Stimulated activated CD8-positive, alpha-beta memory T cell treated with anti-CD3 and anti-CD28 coated beads, Interleukin-12 subunit alpha, Interleukin-12 subunit beta, amount 100 ng/mL, for 1 hour (primary cell): ENCODE measurements at places on chromosomes 1 and 21.

DNA sequence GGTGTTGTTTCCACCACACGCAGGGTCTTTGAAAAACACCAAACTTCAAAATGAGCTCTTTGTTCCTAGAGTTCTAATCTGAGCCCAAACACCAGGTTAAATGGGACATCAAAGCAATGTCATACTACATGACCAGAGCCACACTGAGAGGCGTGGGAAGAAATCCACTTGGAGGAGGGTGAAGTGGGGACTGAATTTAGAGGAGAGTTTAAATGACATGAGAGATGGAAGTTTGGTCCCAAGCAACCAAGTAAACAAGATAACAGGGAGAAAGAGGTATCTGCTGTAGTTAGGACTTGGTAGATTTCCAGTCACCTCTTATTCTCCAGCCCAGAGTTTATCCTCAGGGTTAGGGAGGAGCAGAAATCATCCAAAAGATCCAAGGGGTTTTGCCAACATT is 290.9 kb upstream of the FAM78B start:
- no peak for DNase-seq

- no peak for DNase-seq
Observed at GRCh38 chr21:35770101-35770945, 290.0 kb downstream of the SETD4 start.

- DNase-seq: no peak
Observed at GRCh38 chr1:177355575-177355974, 184.8 kb downstream of the BRINP2 start.

- DNase-seq: no peak
Observed at GRCh38 chr1:209583408-209583807, at the start of gene CAMK1G. CAMK1G (plus strand) TSS chr1:209583714; CDS start chr1:209594984, 11,270 bp downstream.

- no peak for DNase-seq
Observed at GRCh38 chr1:54989473-54989872, 9.0 kb downstream of the TMEM61 start.

GRCh38 chr1:67815303-67816094 is 17.8 kb downstream of the GNG12 start:
- no peak for DNase-seq

DNA sequence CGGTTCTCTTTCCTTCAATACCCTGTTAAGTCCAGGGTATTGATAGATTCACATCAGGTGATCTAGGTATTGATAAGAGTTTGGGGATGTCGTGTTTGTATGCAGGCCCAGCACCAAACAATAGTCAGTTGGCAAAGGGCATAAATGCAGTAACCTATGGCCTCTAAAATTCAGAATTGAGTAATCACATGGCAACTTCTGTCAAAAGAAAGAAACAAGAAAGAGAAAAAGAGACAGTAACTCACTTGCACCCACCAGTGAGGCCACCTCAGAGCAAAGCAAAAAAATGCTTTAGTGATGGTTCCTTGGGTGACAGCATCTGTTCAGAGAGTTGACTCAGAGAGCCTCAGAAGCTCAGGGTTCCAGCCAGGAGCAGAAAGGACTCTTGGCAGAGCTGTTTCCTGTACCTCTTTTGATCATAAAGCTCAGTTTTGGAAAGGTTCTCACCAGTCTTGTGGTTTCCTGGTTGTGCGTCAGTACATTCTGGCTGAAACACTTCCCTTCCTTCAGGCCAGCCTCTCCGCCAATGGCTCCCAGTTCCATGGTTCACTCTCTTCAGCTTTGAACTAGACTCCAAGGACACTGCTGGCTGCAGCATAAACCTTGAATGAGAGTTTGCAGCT is 70.1 kb upstream of the GORAB start:
- DNase-seq: no peak

DNA sequence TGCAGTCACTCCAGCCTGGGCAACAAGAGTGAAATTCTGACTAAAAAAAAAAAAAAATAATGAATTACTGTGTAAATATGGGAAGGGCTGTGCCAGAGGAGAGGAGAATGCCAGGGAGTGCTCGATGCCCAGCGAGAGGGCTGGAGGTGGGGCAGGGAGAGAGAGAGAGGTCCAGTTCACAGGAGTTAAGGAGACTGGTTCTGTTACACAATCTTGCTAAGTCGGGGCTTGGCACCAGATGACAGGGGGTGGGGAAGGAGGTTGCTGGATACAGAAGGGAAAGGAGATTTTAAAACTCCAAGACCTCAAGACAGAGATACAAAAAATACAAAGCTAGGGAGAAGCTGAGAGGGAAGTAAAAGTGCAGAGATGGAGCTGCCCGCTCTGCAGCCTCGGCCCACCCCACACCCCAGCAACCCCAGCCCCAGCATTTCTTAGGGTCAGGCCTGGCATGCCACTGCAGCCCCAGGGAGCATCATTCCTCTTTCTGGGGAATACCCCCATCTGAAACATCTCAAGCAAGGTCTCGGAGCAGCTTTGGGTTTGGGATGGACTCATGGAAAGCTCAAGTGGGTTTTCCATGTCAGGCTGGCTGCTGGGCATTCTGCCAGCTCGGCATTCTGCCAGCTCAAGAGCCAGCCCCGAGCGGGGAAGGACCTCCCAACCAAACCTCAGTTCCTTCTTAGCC is 991 bp downstream of the SELENBP1 start:
- DNase-seq: no peak

- DNase-seq: no peak
Observed at GRCh38 chr1:35646043-35646442, 4.7 kb upstream of the PSMB2 start.

DNA sequence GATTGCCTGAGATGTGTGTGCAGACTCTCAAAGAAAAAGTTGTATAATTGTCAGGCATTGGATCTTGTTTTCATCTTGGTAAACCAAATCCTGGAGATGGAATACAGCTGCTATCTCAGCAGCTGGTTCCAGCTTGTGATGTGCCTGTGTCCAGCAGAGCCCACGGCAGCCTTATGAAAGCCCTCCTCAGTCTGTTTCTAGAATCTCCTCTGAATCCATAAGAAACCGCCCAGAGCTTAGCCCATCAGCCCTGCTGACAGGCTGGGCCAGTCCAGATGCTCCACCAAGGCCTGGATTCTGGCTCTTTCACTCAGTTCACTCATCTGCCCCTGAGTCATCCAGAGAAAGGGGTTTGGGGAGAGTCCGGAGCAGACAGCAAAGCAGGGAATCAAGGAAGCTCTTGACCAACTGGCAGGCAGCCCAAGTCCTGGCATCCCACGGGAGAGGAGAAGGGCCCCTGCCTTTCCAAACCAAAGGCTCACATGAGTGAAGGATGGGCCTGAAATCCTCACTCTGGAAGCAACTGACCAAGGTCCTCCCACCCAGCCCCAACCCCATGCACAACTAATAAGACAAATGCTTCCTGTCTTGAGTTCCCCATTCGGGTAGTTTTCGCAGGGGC is 45.7 kb downstream of the NAV1 start:
- no peak for DNase-seq

DNA sequence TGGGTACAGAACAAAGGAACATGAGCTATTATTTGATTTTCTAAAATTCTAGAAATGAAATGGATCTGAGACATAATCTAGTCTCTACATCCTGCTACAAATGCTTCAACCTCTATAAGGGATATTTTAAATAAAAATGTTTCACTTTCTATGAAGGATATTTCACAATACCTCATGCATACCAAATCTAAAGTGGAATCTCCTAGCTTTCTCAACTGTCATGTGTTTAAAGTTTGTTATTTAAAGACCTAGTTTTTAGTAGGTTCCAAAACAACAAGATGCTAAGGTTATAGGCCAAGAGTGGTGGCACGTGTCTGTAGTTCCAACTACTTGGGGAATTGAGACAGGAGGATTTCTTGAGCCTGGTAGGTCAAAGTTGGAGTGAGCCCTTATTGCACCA is 47.6 kb downstream of the KDM5B start:
- no peak for DNase-seq

- no peak for DNase-seq
Observed at GRCh38 chr1:65904681-65905083, 112.0 kb downstream of the PDE4B start.

- no peak for DNase-seq
Observed at GRCh38 chr21:23890652-23891051, 1716.6 kb downstream of the MRPL39 start.

- no peak for DNase-seq
Observed at GRCh38 chr1:12346483-12347151, 116.8 kb downstream of the VPS13D start.
